ENCODE measurements at places on chromosomes 4 and X.

GRCh38 chr4:87251106-87251505 is 30.7 kb upstream of the KLHL8 start:
- no peak for DNase-seq

DNA sequence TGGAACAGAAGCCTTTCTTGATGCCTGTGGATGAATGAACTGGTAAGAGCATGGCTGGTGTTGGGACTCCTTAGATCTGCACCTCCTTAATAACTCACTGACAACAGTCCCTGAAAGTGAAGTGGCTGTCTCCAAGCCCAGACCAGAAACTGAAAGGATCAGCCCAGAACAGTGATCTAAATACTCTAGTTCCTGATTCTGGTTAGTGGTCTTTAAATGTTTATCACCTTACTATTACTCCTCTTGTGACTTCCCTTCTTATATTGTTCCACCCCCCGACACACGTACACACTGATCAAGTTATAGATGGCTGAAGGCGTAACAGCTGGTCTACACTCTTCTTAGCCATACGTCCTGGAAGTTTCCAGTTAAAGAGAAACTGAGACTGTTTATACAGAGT is 33.8 kb upstream of the ARMCX2 start:
- no peak for DNase-seq

DNA sequence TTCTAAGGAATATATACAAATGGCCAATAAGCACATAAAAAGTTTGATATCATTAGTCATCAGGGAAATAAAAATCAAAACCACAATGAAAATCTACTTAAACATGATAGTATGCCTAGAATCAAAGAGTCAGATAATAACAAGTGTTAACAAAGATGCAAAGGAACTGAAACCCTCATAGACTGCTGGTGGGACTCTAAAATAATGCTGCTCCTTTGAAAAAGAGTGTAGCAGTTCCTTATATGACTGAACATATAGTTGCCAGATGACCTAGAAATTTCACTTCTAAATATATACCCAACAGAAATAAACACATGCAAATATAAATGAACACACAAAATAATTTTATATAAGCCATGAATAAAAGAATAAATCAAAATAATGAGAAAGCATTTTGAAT is 205.1 kb upstream of the CTSO start:
- no peak for DNase-seq

DNA sequence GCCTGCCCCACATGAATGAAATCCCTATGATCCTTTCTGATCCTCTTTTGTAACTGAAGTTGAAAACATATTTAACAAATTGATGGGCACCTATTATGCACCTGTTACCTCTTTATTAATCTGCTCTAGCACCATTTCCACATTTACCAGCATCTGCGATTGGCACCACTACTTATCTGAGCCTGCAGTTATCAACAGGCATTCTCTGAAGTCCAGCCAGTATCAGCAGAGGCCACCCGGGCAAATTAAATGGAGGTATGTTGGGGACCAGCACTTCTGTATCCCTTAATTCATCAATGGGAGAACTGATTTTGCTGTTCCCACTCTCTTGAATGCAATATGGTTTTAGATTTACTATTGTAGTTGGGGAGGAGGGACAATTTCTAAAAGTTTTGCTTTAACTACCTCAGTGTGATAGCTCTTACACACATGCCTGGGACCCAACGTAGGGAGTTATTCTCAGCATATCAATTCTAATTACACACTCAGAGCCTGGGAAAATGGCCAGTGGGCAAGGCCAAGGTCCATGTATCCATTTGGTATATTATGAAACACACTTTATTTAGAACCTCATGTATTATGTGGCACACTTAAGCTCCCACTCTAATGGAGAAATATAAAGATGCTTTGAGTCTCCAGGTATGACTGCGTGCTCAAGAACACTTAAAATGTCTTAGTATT is 1927.1 kb upstream of the PCDH7 start:
- DNase-seq, result no peak

DNA sequence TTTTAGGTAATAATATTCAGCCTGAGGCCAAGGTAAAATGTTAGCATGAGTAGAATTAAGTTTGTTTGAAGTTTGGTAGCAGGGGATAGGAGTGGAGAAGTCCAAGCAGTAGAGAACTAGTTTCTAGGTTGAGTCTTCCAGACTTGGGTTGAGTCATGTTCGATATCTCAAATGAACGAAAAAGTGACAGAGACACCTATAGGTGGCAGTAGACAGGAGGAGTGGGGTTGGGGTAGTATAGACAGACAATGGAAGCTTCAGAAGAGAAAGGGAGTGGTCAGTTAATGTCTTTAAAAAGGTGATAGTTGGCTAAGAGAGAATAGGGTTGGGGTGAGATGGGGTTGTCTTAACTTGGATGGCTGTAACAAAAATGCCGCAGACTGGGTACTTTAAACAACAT is 58.7 kb upstream of the EMCN start:
- DNase-seq, result no peak

DNA sequence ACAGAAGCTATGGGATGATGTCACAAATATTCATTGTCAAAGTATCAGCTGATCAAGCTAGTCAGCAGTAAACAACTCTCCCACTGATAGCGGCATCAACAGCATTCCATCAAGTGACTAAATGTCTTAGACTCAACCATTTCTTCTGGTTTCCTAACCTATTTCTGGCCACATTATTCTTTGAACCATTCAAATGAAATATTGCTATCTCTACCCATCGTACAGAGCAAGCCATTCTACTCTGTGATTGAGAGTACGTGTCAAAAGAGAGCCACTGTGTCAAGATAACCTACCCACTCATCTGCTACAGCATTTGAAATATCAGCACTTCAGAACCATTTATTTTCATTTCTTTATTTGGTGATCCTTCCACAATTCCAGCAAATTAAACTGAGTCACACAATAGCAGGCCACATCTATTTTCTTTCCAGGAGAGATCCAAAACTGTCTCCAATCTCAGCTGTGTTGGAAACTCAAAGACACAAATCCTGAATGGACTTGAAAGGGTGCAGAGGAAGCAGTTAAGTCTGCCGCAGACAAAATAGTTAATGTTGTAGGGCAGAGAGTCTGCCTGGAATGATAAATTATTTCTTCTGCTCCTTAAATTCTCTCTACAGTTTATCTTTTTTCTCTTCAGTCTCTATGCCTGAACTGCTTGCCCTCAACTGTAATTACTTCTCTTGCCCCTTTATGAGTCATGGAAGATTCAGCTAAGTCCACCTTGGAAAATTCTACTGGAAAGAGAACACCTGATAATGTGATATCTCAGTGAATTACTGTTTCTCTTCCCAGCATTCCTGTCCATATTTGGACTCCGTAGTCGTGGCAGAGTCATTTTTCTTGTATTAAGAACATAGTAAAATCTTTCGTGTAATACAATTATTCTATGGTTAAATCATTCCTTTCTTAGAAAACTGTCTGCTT is 364.8 kb downstream of the PDGFC start:
- no peak for DNase-seq

- no peak for DNase-seq
Observed at GRCh38 chrX:29229802-29230201, 642.6 kb downstream of the IL1RAPL1 start.

DNA sequence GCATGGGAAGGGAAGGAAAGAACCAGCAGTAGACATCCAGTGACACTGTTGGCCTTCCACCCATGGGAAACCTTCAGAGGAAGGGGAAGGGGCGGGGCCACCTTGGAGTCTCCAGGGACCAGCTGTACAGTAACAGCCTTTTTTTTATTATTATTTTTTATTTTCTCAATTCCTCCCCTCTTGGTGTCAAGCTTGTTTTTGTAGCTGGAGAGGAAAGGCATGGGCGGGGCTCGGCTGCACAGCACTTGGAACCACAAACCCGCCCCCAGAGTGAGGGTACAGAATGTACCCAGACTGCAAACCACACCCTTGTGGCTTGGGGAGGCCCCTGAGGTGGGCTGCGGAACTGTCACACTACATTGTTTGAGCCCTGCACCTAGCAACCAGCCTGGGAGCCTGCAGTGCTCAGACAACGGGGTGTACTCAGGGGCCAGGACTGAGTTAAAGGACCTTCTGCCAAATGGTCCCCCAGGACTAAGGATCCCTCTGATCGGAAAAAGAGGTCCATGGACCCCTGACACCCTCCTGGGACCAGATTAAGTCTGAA is 45.7 kb downstream of the PRPS1 start:
- no peak for DNase-seq

DNA sequence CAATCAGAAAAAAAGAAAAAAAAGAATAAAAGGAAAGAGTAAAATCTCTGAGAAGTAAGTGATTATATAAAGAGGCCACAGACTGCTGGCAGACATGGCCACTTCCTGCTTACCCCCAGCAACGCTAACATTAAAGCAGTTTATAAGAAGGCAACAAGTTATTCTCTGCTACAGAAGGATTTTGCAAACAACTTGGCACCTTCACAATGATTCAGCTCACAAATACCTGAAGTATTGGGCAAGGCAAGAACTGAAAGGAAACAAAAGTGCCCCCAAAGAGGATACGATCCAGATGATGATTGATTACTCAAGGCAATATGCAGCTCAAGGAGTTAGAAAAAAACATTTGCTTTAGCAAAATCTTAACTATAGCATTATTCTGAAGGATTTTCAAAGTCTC is 718.8 kb downstream of the KLHL13 start:
- no peak for DNase-seq

DNA sequence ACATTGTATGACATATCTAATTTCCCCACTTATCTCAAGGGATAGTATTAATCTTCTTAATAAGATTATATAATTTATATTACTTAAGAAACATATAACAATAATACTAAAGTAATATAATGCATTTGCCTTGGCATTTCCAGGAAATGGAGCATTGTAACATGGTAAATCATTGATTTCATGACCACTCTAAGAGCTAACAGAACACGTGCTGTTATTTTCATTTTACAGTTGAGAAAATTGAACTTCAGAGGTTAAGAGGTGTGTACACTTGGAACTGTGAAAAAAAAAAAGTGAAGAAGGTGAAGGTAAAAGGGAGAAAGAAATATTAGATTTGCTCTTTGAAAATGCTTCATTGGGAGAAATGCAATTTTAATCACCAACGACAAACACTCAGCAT is 522.6 kb downstream of the IL15 start:
- no peak for DNase-seq

GRCh38 chrX:46643636-46644035 is 70.1 kb downstream of the CHST7 start:
- DNase-seq, result no peak

All from BE2C (cell line).